ENCODE measurements at places on chromosomes 13 and 19. TPM values are rescaled to one million over a fixed set of nuclear protein-coding genes. Genes with fewer than 3 reads are reported as not detected.

ACTMAP gene
- total RNA-seq, result 8.1 TPM

DNA sequence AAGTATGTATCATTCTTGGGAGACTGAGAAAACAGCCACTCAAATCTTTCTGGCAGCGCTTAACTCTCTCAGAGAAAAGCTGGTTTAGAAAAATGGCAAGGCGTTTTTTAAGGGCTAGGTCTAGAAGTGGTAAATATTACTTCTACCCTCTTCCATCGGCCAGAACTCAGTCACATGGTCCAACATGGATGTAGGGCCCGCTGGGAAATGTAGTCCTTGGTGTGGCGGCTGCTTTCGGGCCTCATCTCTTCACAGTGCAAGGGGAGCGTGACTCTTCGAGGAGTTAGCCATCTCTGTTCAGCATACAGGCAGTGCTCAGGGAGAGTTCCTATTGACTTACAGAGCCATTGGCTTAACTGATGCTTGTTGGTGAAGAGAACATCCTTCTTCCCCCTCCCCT, 6.3 kb downstream of the VSTM2B start:
- H3K27ac ChIP-seq, result no peak overlapping the region
- peaks cover 16% of the 10 kb centered on the region for H3K4me1 ChIP-seq
- H3K27me3 ChIP-seq, result peaks cover 68% of the 10 kb centered on the region
- H3K36me3 ChIP-seq, result no peaks in the 10 kb centered on the region
- no peak overlapping the region for H3K4me3 ChIP-seq
- DNase-seq, result no peak

OR7A5 gene
- total RNA-seq, result not detected

ENOX1 gene
- 4.5 TPM for total RNA-seq

DNA sequence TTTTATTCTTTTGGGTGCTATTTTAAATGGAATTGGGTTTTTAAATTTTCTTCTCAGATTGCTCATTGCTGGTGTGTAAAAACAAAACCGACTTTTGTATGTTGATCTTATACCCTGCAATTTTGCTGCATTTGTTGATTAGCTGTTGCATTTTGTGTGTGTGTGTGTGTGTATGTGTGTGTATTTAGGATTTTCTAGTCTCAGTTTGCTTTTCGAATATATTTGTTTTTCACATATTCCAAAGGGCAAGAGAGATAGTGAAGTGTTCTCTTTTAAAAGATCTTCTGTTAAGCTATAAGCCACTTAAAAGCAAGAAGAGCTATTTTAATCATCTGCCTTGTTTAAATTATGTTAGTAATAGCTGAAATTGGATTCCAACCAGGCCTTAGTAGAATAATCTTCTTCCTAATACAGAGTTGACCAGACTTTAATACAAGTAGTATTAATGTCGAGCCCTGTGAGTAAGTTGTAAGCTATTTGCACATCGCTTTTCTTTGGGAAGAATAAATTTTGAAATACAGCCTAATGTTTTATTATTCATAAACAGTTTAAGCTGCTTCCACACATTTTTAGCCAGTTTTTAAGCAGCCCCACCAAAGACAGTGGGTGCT, 57.4 kb downstream of the TM9SF2 start:
- no peak overlapping the region for H3K27ac ChIP-seq
- DNase-seq, result no peak
- H3K27me3 ChIP-seq, result no peaks in the 10 kb centered on the region
- H3K36me3 ChIP-seq, result peaks cover 10% of the 10 kb centered on the region
- H3K4me3 ChIP-seq, result no peak overlapping the region
- H3K4me1 ChIP-seq, result no peaks in the 10 kb centered on the region

Data from heart left ventricle (tissue), 16 donors.